Activated T-cell treated with anti-CD3 and anti-CD28 coated beads, Interleukin-2, amount 50 U/mL, for 24 hours (primary cell): ENCODE measurements at places on chromosomes 4 and X.

DNA sequence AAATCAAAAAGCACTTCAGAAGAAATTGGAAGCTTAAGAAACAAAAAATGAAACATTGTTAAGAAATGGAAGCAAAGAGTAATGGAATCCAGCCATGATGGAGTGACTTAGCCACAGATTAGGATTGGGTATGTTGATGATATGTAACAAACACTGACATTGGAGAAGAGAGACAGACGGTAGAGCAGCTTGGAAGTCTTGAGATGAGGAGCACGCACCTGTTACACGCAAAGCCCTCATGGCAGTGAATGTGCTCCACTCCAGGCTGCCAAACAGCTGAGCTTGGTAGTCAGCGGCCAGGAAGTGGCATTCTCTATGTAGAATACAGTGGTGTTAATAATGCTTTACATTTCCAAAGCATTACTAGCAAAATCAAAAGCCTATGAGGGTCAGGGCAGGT, 56.9 kb upstream of the GPRIN3 start:
- no peak for DNase-seq

- no peak for DNase-seq
Measured at GRCh38 chrX:148632444-148632843, 132.0 kb downstream of the AFF2 start.

DNA sequence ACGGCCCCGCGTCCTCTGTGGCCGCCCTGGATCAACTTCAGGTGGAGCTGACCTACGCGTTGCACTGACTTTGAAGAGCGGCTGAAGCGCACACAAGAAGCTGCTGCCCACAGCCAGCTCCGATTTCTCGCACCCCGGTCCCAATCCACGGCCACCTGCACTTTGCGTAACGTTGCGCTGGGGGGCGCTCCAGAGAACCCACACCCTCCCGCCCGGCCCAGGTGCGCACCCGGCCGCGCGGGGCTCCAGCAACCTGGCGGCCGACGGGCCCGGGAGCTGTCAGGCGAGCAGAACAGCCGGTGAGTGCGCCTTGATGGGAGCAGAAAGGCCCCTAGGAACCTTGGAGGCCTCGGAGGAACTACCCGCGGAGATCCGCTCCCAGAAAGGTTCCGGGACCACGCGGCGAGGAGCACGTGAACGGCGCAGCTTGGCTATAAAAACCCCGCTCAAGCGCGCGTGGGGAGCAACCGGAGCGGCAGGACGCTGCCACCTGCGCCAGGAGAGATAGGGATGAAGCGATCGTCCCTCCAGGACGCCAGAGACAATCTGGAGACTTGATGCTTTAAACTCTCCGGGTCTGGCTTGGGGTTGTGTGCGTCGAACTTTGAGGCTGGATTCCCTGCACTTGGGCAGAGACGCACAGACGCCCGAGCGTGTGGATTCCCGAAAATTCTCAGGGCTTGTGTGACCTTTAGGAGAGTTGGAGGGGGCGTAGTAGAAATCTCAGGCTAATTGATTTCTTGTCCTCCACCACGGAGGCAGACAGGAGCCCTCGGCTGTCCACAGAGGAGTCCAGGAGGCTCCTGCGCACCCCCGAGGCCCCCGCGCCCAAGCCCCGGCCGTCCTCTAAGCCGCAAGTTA, 591 bp upstream of the NWD2 start:
- DNase-seq: peak; percentile 30

DNA sequence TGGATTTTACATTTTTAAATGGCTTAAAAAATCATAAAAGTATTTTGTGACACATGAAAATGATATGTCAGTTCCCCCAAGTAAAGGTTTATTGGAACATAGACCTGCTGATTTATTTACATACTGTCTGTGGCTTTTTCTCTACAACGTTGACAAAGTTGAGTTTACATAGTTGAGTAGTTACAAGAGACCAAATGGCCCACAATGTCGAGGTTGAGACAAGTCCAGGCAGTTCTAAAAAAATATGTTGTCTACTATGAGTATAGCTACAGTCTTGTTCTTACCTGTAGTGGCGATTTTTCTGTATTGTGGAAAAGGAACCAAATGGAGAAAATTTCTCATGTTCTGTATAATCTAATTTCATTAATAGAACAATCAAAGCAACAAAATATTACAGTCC, 163.2 kb downstream of the FRAS1 start:
- no peak for DNase-seq

GRCh38 chr4:123300222-123301039, 96.2 kb upstream of the SPRY1 start:
- no peak for DNase-seq

- DNase-seq: no peak
Measured at GRCh38 chrX:22397566-22397965, 124.9 kb downstream of the CBLL2 start.

GRCh38 chr4:149161247-149161646, 654.4 kb downstream of the IQCM start:
- DNase-seq: no peak

DNA sequence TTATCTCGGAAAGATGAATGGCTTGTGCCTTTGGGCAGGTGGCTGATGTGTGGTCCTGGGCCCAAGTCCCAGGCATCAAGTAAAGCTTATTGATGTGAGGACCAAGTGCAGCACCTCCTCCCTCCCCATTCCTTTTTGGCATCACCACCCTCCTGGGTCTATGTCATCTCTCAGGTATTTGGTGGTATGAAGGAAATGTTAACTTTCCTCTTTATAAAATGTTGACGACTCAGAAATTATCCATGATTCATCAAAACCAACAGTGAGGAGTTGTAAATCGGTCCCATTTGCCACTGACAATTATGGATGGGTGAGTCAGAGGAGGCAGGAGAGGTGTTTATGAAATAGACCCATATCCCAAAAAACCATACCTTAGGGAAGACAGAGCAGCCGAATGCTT, 229.4 kb upstream of the GATB start:
- DNase-seq: no peak

GRCh38 chrX:41406201-41406600, 40.9 kb upstream of the NYX start:
- no peak for DNase-seq

DNA sequence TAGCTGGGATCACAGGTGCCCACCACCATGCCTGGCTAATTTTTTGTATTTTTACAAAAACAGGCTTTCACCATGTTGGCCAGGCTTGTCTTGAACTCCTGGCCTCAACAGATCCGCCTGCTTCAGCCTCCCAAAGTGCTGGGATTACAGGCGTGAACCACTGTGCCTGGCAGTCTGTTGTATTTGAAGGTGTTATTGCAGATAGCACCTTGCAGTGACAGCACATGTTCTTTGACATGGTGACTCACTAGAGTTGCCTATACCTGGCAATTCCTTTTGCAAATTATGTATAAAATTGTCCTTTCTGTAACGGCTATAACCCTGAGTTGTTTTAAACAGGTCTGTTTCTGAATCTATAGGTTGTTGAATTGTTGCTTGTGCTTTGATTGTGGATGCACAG, 7.9 kb downstream of the OGT start:
- DNase-seq: no peak

- no peak for DNase-seq
Measured at GRCh38 chr4:17688011-17688441, 73.6 kb downstream of the MED28 start.

DNA sequence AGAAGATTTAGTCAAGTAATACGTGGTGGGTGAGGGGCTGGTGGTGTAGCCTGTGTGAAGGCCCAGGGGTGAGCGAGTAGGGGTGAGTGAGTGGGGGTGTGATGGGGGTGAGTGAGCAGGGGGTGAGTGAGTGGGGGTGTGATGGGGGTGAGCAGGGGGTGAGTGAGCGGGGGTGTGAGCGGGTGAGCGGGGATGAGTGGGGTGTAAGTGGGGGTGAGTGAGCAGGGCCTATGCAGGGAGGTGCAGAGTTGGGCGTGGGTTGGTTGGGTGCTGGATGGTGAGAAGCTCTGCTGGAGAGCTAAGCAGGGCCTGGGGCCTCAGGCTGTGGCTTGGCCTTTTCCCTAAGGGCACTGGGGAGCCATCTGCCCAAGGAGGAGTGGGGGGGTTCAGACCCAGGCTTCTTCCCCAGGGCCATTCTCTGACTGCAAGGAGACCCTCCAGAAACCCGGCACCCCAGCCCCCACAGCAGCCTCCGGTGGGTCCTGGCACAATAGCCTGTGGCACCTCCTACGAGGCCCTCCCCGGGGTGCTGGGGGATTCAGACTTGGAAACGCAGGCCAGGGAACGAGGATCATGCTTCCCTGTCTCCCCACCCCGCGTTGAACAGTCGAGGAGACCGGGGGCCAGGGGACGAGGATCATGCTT, 30.4 kb downstream of the SH3TC1 start:
- DNase-seq: no peak

- no peak for DNase-seq
Measured at GRCh38 chrX:72141372-72142004, 9.8 kb upstream of the RTL5 start.
